ENCODE measurements at places on chromosomes 6 and 20.

DNA sequence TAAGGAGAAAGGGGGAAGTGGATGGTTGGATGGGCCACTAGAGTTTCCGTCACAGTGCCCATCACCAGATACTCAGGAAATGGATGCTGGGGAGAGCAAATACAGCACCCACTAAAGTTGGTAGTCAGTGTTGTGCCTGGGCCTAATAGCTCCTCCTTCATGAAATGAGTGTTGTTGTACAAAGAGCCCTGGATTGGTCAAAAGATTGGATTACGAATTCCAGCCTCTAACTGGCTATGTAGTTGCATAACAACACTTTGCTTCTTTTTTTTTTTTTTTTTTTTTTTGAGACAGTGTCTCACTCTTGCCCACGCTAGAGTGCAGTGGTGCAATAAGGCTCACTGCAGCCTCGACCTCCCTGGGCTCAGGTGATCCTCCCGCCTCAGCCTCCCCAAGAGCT, 27.4 kb downstream of the KCNG1 start:
- DNase-seq, result no peak

DNA sequence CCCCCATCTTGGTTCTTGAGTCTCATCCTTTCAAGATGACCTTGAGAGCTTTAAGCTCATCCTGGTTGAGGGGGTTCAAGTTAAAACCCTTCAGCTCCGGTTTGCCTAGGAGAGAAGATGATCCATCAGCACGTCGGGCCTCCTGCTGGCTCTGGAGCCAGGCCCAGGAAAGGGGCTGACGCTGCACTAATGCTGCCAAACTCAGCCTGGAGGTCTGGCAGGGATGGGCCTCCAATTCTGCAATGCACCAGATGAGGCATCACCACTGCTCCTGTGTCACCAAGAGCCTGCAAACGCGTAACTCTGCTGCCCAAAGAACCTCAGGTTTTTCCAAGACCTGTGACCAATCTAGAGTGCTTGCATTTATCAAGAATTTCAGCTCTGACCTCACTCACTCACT, 6.1 kb downstream of the PDRG1 start:
- DNase-seq, result no peak

DNA sequence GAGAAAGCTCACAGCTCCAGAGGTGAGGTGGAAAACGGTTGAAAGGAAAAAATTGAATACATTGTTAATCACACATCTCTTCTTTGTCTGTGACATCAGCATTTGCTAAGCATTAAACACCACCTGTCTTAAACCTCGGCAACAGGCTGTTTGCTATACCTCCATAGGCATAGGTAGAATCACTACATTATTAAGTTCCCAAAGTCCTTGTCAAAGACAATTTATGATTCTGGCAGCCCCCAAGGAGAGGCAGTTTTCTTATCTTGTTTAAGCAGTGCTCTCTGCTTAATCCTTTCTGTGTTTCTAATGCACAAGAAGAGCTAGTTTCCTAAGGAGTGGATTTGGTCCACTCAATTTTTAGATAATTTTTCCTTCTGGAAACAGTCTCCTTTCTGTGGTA, 249.7 kb downstream of the NKAIN2 start:
- DNase-seq, result no peak

DNA sequence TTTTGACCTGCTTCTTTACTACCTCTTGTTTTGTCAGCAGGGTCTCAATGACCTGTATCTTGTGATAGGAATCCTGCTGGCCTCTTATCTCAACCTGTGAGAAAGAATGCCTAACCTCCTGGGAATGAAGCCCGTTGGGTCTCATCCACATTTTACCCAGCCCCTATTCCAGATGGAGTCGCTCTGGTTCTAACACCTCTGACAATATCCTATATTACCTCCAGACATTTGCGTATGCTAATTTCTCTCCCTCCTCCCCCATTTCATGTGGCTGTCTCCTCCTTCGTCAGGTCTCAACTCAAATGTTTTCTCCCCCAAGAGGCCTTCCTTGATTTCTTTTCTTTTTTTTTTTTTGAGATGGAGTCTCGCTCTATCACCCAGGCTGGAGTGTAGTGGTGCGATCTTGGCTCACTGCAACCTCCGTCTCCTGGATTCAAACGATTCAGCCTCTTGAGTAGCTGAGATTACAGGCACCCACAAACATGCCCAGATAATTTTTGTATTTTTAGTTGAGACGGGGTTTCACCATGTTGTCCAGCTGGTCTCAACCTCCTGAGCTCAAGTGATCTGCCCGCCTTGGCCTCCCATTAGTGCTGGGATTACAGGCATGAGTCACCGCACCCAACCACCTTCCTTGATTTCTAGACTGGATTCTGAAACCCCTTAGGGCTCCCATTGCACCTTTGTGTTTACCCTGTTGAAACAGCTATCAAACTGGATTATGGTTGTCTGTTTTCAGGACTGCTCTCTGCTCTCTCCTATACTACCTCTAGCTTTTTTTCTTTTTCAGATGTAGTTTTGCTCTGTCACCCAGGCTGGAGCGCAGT, 49.5 kb upstream of the B4GALT5 start:
- no peak for DNase-seq

DNA sequence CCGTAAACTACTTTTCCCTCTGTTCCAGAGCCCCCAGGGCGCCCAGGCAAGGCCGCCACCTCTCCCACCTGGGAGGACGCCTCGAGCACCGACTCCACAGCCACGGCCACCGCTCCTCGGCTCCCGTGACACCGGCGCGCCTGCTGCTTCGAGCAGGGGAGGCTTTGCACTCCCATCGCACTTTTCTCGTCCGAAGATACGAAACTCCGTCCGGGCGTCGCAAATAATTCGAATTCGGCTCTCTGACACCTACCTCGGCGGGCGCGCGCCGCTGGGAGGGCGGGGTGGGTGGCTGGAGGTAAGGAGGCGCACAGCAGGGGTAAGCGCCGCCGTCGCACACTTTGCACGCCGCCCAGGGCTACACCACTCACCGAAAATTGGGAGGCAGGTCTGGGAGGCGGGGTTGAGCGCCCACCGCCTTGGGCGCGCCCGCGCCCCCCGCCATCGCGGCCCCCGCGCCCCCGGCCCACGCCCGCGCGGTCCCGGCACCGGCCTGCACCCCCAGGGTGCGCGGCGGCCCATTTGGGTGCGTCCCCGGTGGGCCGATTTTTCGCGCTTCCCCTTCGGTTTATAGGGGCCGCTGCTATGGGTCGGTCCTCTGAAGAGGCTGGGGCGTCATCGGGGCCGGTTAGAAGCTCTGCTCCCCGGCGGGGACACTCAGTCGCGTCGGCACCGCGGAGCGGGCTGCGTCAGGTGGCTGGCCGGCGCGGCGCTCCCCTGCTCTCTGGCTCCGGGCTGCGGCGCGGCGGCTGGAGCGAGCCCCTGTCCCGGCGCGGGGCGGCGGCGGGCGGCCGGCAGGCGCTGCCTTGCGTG, 36.2 kb downstream of the GNAS start:
- peak; percentile 8 for DNase-seq

- DNase-seq, result no peak
Observed at GRCh38 chr20:57546956-57547649, 13.8 kb upstream of the PCK1 start.

GRCh38 chr6:154239392-154239791, 117.2 kb downstream of the IPCEF1 start:
- no peak for DNase-seq
